ENCODE measurements at places on chromosomes 2 and 18.

- DNase-seq: no peak
Measured at GRCh38 chr2:62736899-62737559, 31.5 kb downstream of the EHBP1 start.

- DNase-seq: no peak
Measured at GRCh38 chr18:48852292-48852691, 98.5 kb downstream of the SMAD7 start.

DNA sequence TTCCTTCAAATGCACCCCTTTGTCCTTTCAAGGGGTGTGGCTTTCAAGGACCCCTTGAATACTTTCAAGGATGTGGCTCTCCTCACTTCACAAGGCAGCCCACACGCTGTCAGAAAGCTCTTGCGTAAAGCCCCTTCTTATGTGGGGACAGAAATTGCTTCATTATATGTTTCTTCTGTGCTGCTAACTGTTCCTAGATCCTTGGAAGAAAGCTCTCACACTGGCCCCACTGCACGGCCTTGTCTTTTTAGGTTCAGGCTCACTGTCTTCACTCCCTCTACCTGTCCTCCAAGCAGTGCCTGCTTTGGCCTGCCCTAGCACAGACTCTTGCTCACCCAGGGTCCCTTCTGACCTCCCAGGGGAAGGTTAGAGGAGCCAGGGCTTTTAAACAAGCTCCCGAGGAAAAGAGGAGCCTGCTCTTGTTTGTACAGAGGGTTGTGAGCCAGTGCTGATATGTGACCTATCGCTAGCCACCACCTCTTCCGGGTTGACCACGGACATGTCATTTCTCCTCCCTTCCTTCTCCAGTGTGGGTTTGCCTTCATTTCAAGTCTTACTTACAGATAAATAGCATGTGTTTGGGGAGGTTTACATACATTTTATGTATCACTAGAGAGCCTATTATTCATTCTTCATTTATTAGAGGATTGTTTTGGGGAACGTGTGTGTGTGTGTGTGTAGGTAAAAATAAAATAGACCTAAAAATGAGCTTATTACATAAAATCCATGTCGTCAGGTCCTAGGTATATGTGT is 94.7 kb downstream of the RTN4 start:
- no peak for DNase-seq

- no peak for DNase-seq
Measured at GRCh38 chr2:240701091-240701735, 9.5 kb downstream of the AQP12A start.

- DNase-seq: no peak
Measured at GRCh38 chr18:70634576-70635147, 345.8 kb downstream of the SOCS6 start.

- DNase-seq: no peak
Measured at GRCh38 chr18:61924550-61924949, 31.7 kb upstream of the RNF152 start.

- no peak for DNase-seq
Measured at GRCh38 chr2:113069676-113070605, 2.2 kb downstream of the IL1F10 start.

DNA sequence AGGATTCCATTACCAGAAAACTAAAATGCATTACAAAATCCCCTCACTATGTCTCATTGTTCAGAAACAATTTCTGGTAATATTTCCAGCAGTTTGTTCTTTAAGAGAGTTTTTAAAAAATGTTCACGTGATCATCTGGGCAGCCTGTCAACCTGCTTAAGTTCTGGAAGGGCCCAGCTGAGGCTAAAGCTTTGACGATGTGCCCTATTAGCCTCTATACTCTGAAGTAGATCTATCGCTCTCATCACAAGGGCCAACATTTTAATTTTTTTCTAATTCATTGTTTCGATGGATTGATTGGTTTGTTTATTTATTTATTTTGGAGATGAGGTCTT is 205.8 kb downstream of the PRKCE start:
- no peak for DNase-seq

DNA sequence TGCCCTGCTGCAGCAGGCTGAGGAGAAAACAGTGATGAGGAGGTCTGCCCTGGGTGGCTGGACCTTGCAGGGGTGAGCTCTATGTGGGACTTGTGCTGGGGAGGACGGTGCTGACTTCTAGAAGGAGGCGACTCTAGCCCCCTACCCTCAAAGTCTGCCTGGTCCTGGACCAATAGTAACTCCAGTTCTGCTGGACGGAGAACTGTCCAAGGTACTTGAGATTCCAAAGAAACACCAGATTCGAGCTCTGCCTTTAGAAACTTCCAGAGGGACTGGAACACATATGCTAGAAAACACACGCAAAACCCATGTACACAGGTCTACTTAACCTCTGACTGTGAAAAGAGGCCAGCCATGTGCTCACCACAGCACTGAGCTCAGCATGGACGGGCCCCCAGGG is 260.6 kb downstream of the TWIST2 start:
- no peak for DNase-seq

DNA sequence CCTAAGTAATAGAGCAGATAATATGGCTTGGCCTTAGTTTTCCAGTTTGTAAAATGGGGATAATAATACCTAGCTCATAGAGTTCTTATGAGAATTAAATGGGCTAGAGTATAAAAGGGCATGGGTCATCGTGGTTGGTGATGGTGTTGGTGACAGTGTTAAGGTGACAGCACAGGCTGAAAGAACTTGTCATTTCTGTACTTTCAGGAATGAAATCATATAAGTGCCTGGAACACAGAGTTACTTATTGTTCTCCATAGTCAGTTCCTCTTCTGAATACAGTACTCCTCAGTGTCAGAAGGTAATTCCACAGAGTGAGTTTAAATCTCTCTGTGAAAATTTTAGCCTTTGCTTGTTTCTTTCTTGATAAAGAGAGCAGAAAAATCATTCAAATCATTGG is 42.4 kb downstream of the KIF5C start:
- no peak for DNase-seq

DNA sequence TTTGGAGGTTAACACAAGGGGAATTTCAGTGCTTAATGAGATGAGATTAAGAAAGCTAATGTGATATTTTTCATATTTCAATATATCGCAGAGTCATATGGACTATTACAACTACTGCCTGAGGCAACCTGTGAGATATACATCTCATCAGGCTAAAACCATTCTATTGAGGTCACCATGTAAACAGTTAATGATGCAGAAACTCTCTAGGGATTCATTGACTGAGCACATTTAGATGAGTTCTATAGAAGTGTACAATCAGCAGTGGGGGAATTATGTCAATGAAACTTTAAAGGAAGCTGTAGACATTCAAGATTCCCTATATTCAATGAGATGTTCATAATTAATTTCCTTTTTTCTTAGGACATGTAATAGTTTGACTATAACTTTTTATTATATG is 687.4 kb upstream of the SYT4 start:
- DNase-seq: no peak

- DNase-seq: peak; percentile 32
Measured at GRCh38 chr2:113078350-113078839, 10.6 kb downstream of the IL1F10 start.

GRCh38 chr18:10814336-10814735 is 288.5 kb downstream of the NAPG start:
- DNase-seq: no peak

DNA sequence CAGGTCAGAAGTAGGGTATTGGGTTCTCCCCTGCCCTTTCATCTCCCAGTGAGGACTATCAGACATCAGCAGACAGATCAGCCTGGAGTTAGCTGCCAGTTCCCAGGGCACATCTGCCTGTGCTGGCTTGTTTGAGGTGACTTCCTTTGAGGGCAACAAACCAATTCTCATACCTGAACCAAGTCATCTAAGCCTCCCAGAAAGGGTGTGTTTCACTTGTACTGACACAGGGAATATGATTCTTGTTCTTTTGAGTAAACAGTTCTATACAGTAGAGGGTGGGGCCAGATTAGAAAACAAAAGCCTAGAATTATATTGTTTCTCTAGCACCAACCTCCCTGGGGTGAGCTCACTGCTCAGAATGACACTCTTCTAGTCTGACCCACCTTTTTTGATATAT is 591.9 kb downstream of the SLC4A3 start:
- no peak for DNase-seq

GRCh38 chr2:148021886-148022285 is 995 bp downstream of the MBD5 start:
- no peak for DNase-seq

- DNase-seq: no peak
Measured at GRCh38 chr2:37934591-37935513, 9.8 kb downstream of the RMDN2 start.

GRCh38 chr2:235500761-235501672 is 7.2 kb downstream of the AGAP1 start:
- no peak for DNase-seq

- no peak for DNase-seq
Measured at GRCh38 chr2:88866756-88867155, 175.3 kb downstream of the RPIA start.

- no peak for DNase-seq
Measured at GRCh38 chr2:29448096-29448688, 333.0 kb downstream of the CLIP4 start.

- DNase-seq: no peak
Measured at GRCh38 chr2:140667203-140667602, 1463.6 kb downstream of the LRP1B start.

DNA sequence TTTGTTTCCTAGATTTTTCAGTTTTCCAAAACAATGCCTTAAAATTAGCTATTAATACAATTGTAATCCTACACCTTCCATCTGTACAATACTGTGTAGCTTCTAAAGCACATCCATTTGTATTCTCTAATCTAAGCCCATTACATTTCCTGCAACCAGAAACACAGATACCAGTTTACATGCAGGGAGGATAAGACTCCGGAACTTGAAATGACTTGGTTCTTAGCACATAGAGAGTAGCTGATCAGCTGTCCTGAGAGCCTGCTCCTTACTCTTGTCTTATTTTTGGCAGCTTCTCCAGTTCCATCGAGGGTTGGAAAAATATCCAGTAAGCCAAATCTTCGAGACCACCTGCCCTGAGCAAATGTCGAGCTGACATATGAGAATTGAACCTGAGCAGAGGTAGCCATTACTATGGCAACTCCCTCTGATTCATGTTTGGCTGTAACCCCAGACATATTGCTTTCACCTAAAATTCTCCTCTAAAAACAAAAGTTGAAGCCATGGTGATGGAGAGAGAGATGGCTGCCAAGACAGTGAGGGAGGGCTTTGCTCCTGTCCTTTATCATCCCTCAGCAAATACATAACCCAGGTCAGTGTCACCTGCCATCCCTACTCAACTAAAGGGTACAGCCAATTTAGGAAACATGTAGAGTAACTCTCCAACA is 542.8 kb downstream of the IRS1 start:
- DNase-seq: no peak

DNA sequence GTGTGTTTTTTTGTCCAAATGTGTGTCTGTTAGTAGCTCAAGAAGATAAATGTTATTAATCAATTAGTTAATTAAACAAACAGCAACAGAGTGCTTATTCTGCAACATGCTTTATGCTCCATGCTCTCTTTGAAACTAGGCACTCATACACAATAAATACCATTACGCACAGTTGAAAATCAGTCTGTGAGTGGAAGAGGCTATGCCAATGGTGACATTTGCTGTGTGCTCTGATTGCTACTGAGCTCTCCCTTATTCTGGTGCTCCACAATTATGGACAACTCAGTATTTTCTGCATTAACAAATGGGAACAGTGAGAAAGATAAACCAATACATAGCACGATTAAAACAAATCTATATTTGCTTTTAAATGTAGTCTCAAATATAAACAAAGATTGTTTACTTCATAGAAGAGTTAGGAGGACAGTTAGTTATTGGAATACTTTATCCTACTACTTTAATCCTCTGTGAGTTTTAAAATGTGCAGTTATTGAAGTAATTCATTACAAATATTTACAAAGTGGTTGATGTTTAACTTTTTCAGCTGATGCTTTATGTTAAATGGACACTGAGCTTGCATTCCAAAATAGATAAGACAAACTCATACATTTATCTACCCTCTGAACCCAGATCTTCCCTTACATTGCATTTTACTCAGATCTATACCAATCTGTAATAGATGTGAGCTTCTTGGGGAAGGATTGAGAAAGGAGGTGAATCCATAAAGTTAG is 55.3 kb downstream of the NXPH2 start:
- DNase-seq: no peak

GRCh38 chr2:197158591-197159550 is 151.7 kb downstream of the ANKRD44 start:
- DNase-seq: no peak

DNA sequence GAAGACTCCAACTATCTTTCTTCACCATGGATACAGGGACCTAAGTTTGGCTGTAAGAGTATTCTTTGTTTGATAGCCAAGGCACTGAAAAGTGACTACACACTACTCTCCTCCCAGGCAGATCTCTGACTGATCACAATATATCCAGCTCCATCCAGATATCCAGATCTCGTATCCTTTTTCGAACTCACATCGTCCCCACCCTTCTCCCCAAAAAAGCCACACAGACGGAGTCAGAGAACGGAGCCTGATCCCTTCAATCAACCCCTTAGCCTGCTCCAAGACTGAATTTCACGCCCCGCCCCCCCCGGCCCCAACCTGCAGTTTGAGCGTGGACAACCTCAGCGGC is 533 bp downstream of the DHX57 start:
- DNase-seq: no peak

- DNase-seq: no peak
Measured at GRCh38 chr2:121388371-121388770, 103.4 kb upstream of the TFCP2L1 start.

DNA sequence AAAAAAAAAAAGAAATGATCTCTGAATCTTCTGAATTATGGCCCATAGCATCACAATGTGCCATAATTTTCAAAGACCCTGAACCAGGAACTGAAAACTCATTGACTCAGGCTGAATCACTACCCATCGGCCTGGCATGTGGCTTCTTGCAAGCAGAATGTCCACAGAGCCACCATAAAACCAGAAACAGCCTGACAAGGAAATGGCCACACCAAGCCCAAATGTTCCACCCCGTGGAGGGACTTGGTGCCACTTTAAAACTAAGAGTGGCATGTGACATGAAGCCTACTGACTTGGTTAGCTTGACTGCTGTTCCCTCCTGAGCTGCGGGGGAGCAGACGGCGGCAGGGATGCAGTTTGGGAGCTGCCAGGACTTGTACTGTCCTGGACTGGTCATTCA is 71.2 kb upstream of the RBM44 start:
- no peak for DNase-seq

DNA sequence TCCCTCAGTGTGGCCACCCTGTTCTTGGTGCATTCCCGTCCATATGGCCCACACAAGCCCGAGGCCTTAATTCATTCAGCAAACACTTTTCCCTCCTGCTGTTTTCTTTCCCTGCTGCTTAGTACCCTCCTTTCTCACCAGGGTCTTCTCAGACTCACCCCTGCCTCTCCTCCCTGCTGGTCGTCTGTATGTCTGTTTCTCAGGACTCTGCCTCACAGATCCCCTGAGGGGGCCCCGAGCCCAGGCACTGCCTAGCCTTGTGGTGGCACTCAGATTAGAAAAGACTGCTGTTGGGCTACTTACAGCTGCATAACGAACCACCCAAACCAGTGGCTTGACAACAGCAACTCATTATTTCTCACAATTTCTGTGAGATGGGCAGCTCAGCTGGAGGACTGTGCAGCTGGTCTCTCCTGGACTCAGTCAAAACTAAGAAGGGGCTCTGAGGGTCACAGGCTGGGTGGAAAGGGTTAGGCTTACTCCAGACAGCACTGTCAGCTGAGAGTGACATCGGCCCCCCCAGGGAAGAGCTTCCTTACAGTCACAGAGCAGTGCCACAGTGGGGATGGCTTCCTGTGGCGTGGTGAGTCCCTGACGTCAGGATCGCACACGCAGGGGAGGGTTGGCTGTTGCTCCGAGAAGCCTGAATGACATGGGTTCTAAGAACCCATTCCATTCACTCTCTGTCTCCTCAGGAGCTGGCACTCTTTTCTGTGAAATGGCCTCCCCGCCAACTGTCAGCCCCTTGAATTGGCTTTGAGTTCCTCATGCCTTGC is 139.0 kb downstream of the UXS1 start:
- no peak for DNase-seq
